ENCODE measurements at places on chromosomes 2 and 18. TPM values are rescaled to one million over a fixed set of nuclear protein-coding genes. Genes with fewer than 3 reads are reported as not detected.

DNA sequence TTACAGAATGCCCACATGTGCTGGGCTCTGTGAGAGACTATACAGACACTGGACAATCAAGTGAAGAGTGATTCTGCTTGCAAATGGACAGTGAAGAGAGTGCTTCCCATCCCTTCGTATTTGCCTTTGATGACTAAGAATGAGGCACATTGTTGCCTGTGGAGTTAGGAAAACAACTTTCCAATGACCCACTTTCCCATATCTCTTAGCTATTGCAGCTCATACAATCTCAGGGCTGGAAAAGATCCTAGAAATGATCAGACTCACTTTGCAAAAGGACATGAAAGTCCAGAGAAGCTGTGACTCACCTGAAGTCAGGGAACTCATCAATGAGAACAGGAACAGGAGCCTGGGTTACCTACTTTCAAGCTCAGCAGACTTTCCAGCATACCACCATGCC is 440.5 kb upstream of the TCF4 start:
- no peak for DNase-seq

DNA sequence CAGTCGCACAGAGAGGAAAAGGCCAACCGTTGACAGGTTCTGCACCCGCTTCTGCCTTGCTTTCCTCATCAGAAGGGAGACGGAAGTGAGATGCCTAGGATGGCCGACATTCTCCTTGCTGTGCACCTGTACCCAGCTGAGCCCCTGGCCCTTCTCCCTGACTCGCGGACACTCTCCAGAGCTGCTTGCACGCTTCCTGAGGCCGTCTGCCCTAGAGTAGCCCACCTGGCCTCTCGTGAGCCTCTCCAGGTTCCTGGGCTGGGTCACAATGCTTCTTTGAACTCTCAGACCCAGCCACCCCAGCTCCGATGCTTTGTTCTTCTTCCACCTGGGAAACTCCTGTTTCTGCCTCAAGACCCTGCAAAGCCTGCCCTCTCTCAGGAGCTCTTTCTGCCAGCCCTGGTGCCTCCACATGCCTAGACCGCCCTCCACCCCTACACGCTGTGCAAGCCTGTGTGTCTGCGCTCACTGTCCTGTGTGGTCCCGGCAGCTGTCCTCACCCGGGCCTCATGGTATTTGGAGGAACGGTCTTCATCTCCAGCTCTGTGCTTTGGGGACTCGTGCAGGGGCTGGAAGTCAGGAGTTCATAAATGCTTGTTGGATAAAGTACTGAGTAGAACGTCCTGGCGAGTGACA is 345.4 kb upstream of the SALL3 start:
- DNase-seq = no peak

DNA sequence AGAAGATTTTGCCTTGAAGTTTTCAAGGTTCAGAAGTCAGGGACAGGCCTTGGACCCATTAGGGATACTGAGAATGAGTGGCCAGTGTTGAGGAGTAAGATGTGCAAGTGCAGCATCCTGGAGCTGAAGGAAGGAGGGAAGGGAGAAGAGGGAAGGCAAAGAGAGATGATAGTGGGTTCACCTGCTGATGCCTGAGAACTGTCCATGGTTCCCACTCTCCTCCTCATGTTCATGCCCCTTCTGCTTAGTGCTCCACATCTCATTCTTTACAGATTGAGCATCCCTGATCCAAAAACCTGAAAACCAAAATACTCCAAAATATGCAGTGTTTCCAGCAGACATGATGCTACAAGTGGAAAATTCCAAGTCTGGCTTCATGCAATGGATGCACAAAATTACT is 137.8 kb downstream of the CCDC102B start:
- no peak for DNase-seq

DNA sequence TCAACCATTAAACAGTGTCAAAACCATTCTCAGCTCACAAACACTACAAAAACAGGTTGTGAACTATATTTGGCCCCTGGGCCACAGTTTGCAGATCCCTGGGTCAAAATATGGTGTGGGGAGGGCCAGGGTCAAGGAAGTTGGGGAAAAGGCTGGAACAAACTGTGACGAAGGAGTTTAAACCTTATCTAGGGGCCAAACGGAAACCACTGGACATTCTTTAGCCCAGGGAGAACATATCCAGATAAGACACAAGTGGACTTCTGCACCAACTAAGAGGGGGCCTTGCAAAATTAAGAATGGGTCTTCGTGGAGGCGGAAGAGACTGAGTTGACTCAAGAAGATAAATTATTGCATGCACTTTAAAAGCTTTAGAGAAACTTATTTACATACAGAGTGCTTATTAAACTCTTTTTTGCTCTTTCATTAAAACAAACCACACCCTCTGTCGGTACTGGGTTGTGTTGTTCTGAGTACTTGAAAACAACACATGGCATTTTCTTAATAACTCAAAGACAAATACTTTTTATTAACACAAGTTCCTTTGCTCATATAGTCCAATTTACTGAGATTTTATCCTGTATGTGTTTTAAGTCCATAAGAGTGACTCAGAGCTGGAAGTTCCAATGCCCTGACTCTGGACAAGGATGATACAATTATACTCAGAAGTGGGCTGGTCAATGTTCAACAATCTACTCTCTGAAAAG is 5.3 kb upstream of the ASAP2 start:
- DNase-seq = peak; percentile 24

DNA sequence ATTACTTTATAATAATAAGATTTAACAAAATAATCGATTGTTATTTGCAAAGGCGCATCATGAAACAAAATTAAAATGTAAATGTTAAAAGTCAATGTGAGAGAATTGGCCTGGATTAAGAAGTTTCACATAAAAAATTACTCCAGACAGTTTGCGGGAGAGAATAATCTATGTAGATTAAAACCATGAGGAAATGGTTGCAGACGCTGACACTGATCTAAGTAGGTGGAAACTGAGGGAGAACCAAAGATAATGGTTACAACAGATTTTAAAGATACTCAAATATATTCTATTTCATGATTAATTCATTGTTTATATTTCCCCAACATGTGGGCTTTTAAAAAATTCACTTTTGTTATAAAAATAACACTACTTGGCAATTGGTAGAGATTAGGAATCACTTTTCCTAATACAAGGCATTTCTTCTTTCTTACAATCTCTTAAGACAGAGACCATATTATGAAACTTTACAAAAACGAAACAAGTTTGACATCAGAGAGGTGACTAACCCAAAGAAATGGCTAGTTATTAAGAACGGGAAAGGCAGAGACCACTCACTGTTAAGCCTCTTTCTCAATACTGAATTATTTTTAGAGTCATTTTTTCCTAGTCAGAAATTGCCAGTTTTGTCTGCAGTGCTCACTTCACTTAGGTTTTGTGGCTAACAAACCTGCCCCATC is 1.6 kb downstream of the KANSL1L start:
- no peak for DNase-seq

Gene WDPCP
- total RNA-seq = 22.1 TPM
